ENCODE measurements at places on chromosomes 3 and 15.
A peak's percentile ranks its signal among the peaks of the same experiment; 100 is the strongest.

- DNase-seq = no peak
Observed at GRCh38 chr3:104437891-104438290, 928.8 kb upstream of the ALCAM start.

- no peak for DNase-seq
Observed at GRCh38 chr15:92098869-92099268, 245.4 kb downstream of the SLCO3A1 start.

DNA sequence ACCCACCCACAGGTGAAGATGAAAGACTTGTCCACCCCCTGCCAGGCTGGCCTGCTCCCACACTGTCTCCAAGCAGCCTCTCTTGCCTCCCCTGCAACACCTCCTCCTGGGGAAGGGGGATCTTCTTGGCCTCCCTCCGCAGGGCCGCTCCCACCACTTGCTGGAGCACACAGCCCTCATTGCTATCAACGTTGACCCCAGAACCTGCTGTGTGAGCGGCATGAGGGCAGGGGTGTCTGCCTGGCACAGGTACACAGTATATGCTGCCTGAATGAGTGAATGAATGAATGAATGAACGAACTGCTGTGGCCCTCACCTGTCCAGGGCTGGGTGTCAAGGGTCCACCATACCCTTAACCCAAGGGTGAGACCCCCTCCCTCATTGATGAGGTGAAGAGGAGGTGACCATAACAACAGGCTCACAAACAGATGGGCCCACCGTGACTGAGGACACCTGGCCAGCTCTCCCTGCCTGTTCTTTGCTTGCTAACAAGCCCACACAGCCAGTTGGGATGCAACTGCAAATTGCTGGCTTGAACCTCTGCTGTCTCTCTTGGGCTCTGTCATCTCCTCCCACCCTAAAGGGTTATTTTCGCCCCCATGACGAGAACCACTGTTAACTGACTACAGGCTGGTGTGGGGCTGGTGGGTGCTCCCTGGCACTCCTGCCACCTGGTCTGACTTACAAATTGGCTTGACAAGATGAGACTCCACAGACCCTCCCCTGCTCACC lies 22.5 kb downstream of the SLC41A3 start:
- no peak for DNase-seq

DNA sequence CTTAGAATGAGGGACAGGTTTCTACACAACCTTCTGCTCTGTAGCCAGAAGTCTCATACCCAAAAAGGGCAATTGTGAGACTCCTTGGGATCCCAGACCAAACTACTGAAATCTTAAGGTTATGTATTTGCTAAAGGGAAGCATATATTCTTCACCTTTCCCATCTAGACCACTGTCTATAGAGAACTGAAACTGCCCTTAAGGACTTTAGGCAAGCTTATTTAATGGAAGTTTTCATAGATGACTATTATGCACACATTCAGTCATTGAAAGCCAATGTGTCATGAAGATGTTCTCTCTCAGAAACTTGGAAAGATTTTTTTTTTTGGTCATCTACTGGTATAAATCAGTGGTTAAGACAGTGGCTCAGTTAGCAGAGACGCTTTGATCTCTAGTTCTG lies 365.3 kb downstream of the MCTP2 start:
- DNase-seq = no peak

DNA sequence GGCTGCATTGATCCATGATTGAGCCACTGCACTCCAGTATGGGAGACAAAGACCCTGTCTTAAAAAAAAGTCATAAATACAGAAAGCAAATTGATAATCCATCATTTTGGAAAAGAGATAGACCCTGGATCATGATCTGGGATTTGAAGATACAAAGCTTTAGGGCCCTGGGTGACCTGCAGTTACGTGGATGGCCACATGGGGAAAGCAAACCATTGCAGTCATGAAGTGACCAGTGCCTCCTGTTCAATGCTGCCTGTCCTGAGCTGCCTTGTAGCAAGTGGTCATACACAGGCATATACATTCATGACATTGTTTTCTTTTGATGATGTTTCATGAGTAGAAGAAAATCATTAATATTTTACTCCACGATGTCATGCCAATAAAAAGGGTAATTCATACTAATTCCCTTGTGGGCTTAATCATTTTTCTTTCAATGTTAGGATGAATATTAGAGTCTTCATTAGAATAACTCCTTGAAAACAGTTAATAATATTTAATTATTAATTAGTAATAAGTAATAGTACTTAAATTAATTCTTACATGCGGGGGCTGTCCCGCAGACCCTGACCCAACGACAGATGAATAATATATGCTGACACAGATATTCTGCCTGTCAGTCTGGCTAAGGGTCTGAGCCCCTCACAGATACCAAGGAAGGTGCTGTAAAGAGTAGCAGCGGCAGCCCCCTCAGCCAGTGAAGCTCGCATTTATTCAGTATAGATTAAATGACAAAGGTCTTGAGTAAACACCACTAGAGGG lies 109.0 kb upstream of the UNC13C start:
- peak; percentile 48 for DNase-seq

GRCh38 chr15:71565006-71565405 lies 245.3 kb upstream of the NR2E3 start:
- DNase-seq = no peak

DNA sequence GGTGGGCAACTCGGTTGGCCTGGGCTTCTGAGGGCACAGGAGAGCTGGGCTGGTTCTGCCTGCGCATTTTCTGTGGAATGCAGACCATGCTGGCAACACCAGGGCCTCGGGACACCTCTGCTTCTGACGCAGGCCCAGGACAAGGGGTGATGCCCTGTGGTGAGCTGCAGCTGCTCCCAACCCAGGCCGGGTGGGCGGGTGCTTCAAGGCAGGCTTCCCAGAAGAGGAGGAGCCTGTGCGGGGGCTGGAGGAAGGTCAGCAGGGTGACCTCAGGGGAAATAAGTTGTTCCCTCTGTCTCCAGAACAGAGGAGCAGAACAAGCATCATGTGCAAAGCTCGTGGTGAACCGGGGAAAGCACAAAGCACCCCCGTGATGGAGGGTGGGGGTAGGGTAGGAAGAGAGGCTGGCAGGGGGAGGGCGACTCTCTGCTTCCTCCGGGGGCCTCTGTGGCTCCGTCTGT lies 11.0 kb upstream of the PLXNA1 start:
- peak; percentile 44 for DNase-seq

- DNase-seq = no peak
Observed at GRCh38 chr3:124569761-124570160, 160.5 kb upstream of the UMPS start.

DNA sequence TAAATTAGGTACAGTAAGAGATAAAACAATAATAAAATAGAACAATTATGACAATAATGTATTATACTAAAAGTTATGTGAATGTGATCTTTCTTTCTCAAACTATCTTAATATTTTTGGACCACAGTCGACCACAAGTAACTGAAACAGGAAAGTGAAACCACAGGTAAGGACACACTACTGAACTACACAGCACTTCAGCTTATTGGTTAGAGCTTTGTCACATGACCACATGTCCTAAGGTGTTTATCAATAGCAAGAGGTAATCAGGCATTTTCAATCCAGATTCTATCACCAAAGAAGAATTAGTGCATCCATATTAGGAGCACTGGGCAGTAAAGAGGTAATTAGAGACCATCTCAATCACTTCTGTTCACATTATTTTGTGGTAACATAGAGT lies 392.8 kb downstream of the RSL24D1 start:
- DNase-seq = no peak

GRCh38 chr15:80559320-80559693 lies 135.8 kb upstream of the ABHD17C start:
- DNase-seq = no peak

GRCh38 chr3:184583578-184584451 lies 22.2 kb downstream of the EPHB3 start:
- DNase-seq = peak; percentile 43

- DNase-seq = peak; percentile 68
Observed at GRCh38 chr3:170753421-170754310, 116.3 kb downstream of the RPL22L1 start.

DNA sequence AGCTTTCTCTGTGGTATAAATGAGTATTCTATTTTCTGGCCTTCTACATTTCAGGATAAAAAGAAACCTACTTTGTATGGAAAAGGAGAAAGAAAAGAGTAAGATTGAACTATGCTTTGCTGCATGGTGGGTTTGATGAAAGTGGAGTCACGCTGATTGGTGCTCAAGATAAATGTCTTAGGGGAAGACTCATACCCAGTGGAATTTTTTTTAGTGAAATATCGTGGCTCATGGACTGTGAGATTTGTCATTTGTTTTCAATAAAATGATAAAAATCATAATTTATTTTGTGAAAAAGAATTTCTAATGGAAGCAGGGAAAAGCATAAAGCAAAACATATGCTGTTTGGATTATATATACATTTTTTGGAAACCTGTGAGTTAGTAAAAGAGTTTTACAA lies 292.5 kb downstream of the ZPLD1 start:
- no peak for DNase-seq

- no peak for DNase-seq
Observed at GRCh38 chr3:136296960-136297359, 46.8 kb downstream of the PCCB start.

- no peak for DNase-seq
Observed at GRCh38 chr3:126486360-126486847, 10.7 kb upstream of the ZXDC start.

DNA sequence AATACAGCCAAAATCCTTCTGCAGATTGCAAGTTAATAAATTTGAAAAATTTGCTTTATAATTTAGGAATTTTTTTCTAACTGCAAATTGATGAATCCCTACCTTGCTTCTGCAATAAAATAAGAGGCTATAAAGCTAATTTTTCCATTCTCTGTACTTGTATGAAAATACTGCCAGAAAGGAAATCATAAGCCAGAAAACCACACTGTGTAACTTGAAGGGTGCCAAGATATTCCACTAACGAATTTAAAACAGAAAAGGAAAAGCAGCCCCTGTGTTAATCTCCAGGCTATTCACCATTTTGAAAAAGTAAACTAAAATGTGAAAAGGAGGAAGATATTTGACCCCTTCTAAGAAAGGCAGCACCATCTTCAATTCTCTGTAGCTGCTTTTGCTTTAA lies 557.9 kb upstream of the ZNF385D start:
- no peak for DNase-seq

GRCh38 chr3:52739730-52740129 lies 31.0 kb downstream of the NEK4 start:
- no peak for DNase-seq

DNA sequence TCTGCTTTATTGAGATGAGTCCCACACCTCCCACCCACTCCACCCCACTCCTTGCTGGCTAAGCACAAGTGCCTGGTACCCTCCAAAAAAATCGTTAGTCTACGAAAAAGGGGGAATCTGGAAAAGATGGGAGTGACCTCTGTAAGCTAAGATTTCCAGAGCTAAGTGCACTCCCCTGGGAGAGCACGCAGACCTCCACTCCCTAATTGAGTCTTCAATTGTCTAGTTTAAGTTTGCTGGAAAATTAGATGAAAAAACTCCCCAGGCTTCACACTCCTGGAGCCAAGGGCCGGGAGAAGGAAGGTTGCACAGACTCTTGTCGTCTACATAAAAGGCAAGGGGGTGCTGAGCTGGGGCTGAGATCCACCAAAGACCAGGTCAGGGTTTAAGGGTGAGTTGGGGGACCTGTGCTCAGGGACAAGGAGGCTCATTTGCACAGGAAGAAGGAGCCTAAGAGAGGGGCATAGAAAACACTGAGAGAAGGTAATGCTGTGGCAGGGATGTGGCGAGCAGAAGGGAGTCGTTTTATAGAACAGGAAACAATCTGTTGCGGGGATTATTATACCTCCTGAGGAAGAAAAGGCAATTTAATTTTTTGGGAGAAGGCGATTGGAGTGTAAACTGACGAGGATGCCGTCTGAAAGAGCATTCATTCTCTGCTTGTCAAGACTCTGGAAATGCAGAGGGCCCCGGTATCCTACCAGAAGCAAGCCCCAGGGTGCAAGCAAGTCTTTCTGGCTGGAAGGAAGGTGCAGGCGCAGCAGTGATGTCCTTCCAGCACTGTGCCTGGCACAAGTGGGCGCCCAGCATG lies 126.5 kb upstream of the DLG1 start:
- no peak for DNase-seq

DNA sequence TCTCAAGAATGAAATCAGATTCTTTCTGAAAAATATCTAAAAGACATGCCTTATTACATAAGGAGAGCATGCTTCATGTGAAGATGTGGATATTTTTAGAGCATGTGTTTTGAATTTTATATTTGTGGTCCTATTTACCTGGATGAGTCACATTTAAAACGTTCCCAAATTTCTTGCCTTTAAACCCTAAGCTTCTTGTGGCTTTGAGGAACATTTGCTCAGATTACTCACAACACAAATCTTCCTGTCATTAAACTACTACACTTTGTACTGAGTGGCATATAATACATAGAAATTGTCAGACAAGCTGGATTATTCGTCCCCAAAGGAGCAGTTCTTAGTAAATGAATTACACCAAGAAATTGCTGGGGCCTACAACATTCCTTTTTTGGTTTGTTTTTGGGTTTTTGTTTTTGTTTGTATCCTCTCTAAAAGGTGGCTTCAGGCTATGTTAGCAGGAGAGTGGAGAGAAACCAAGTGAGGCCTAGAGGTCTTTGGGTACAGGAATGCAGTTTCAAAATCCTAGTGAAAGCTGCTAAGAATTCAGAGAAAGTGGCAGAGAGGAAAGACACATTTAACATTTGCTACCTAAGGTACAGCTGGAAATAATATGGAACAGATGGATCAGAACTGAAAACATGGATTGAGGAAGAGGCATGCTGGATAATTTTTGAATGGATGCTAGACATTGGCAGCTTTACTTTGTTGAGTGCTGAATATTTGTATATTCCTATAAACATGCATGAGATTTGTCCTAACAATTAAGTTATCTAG lies 128.1 kb downstream of the RPL22L1 start:
- DNase-seq = no peak

DNA sequence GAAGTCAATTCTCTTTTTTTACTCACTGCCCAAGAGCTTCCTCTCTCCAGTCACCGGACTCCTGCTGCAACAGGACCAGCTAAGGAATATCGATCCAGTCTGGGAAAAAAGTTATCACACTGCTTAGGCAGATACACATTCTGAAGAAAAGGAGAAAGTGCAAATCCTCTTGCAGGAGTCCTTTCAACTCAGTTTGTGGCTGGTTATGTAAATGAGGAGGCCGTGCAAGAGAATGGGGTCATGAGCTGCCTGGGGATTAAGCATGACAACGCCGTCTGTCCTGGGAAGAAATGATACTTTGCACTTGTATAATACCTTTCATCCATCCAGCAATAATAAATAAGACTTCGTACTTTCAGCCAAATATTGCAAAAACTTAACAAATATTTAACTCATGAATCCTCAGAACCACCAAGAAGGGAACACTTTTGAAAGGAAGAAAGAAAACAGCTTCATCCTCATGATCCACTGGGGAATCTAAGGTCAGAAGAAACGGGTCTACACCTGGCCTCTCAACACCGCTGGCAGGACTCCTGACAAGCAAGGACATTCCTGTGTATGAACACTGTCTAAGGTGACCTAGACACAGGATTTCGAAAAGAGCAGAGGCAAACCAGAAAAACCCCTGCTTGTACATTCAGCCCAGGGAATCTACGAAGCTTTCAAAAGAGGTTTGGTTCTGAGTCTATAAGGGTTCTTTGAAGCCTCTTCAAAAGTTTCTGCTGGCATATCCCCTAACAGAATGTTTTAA lies 13.1 kb upstream of the WWTR1 start:
- DNase-seq = no peak

GRCh38 chr3:131033480-131034080 lies 6.9 kb downstream of the NEK11 start:
- DNase-seq = peak; percentile 25

All from BE2C (cell line).